ENCODE measurements at places on chromosomes 6 and 20.

- DNase-seq, result no peak
Measured at GRCh38 chr6:19214231-19214630, 622.9 kb upstream of the ID4 start.

GRCh38 chr6:16822975-16823717, 61.9 kb upstream of the ATXN1 start:
- no peak for DNase-seq

DNA sequence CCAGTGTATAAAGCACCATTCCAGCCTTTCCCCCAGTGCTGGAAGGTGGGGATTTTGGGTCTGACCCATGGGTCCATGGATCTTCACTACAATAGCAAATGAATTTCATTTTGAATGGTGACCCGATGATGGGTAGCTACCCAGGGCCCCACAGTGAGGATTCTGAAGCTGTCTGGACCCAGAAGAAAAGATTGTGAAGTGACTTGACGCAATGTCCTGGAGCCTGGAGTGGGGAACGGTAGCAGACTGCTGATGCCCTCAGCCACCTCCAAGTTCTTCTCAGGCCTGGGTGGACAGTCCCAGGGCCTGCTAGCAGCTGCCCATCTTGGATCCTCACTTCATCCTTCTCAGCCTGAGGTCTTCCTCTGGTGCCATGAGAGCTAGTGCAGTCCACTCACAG, 23.4 kb upstream of the SLC32A1 start:
- no peak for DNase-seq

GRCh38 chr6:32415521-32416019, 8.6 kb upstream of the BTNL2 start:
- peak; percentile 71 for DNase-seq

DNA sequence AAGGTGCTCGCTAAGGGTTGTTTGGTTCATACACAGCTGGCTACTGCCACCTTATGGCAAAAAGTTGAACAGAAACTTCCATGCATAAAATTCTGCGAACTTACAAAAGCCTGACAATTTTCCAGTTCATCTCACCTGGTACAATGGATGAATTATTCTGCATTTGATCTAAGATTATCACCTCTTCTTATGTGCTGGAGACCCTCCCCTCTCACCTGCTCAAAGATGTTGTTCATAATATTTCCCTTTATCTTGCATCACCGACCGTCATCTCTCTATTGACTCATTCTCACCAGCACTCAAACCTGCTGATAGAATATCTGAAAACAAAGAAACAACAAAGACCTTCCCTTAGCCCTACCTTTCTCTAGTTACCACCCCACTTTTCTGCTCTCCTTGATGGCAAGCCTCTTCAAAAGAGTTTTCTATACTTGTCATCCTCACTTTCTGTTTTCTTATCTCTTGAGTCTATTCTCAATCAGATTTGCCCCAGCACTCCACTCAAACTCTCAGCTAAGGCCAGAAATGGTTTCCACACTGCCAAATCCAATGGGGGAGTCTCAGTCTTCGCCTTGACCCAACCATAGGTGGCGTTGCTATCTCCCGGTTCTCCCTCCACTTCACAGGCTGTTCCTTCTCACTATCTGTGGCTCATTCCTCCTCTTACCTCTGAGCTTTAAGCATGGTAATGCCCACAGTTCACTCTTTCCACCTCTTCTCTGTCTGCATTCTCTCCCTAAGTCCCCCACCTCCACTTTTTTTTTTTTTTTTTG, 25.8 kb downstream of the SNRNP48 start:
- peak; percentile 52 for DNase-seq

DNA sequence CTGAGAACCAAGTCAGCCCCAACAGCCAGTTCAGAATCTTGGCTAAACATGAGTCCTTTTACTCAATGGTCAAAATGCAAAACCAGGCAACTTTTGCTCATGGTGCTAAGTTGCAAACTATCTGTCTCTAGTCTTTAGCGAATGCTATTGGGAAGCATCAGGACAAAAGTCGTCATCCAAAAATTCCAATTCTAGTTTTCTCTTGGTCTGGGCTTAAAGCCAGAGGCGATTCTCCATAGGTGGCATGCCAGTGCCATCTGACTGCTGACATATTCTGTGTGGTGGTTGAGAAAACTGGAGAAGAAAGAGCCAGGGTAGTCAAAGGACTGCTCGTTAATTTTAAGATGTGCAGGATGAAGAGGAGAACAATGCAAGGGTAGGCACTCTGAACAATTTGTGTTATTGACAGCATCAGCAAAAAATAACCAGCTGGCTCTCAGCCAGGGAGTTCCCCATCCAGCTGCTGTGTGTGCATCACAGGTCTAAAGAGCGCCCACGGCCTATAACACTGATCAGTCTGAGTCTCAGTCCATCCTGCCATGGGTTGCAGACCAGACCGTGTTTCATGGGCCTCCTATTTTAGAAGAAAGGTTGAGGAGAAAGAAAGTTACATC, 313.6 kb downstream of the ALDH8A1 start:
- peak; percentile 96 for DNase-seq

GRCh38 chr6:11525468-11526155, 11.9 kb upstream of the TMEM170B start:
- no peak for DNase-seq

- no peak for DNase-seq
Measured at GRCh38 chr6:6390849-6391602, 70.6 kb upstream of the F13A1 start.

GRCh38 chr20:35093267-35093884, 769 bp upstream of the TRPC4AP start:
- no peak for DNase-seq

- DNase-seq, result no peak
Measured at GRCh38 chr6:144033816-144034735, 26.0 kb upstream of the PLAGL1 start.

GRCh38 chr6:63807056-63807455, 171.5 kb downstream of the PHF3 start:
- no peak for DNase-seq

GRCh38 chr6:145600299-145600698, 135.0 kb downstream of the EPM2A start:
- no peak for DNase-seq

- DNase-seq, result no peak
Measured at GRCh38 chr6:143821359-143821758, 21.8 kb upstream of the LTV1 start.

DNA sequence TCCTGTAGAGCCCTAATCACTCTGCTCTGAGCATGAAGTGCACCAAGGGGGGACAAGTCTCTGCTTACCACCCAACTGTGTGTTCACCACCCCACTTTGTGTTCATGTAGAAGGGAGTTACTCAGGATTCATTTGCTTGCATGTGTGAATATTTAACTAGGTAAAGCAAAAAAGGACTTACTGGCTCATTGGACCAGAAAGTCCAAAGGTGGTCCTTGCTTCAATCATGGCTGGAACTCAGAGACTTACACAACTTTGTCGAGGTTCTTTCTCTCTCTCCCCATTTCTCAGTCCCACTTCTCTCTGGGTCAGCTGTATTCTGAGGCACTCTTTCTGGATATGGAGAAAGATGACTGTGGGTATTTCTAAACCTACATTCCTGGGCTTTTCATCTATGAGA, 4.0 kb downstream of the TMEM200A start:
- DNase-seq, result no peak

DNA sequence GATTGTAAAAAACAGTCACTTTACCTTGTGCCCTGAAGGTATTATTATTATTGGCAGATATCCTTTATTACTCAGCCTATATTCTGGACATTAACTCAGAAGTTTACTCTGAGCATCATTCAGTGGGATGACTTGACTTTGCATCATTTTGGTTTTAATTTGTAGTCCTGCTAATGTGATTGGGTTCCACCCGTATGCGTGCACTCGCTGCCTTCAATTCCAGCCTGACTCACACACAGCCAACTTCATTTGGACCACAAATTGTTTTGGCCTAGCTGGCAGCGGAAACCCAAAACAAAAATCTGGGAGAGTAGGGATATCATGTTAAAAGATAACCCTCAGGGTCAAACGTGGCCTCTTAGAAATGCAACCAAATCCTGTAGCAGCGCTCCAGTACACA, 704.4 kb upstream of the SLC35B3 start:
- no peak for DNase-seq

GRCh38 chr6:154249499-154250298, 106.9 kb downstream of the IPCEF1 start:
- DNase-seq, result peak; percentile 64

DNA sequence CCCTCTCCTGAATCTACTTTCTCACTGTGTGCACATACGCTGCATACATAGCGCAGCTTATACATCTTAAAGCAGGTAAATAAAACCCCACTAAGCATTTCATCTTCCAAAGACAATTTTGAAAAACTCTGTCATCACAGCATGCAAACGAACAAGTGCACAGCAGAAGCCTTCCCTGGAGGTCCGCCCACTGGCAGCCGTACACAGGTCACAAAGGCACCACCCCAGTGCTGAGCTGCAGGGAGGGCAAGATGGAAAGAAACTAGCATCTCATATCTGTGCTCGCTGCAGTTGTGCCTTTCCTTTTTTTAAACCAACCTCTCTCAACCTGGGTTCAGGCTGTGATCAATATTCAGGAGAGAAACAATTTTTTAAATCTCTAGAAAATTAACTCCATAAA, 73.3 kb downstream of the HUS1B start:
- DNase-seq, result no peak

DNA sequence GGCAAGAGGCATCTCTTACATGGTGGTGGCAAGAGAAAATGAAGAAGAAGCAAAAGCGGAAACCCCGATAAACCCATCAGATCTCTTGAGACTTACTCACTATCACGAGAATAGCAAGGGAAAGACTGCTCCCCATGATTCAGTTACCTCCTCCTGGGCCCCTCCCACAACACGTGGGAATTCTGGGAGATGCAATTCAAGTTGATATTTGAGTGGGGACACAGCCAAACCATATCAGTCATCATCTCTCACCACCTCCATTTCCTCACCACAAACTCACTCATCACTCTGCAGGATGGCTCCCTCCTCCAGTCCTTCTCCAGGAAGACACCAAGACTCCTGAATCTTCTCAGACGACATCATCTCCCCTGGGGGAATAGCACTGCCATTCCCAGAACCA, 25.8 kb upstream of the SLC16A10 start:
- DNase-seq, result no peak

GRCh38 chr6:13009461-13009860, 292.9 kb downstream of the PHACTR1 start:
- no peak for DNase-seq

DNA sequence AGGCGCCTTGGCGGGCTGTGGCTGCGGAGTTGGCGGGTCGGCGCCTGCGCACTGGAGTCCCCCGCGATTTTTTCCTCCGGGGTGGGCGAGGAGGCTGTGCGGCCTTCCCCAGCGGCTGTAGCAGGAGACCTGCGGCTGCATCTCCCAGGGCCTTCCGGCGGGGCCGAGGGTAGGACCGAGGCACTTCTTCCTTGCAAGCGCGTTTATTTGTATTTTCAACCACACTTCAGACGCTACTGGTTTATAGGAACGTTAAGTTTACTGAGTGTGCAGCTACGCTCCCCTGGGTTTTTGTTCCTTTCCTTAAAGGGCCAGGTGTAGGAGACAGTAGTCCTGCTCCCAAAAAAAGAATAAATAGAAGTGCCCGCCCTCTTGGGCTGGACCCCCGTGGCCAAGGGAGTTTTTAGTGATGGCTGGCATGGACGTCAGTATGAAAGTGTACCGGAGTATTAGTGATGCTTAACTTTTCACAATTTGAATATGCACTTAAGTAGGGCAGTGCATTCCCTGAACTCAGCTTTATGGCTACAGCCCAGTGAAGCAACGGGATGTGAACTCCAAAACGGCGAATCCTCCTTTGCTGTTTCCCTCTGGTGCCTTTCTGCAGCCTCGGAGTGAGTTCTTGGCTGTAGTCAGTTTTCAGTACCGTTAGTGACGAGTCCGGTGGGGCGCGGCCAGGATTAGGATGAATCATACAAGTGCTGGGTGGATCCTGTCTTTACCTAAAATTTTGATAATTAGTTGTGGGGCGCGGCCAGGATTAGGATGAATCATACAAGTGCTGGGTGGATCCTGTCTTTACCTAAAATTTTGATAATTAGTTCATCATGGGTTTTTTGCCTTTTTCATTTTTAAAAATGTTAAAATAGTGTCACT, 1.0 kb upstream of the FBXO5 start:
- DNase-seq, result peak; percentile 92

DNA sequence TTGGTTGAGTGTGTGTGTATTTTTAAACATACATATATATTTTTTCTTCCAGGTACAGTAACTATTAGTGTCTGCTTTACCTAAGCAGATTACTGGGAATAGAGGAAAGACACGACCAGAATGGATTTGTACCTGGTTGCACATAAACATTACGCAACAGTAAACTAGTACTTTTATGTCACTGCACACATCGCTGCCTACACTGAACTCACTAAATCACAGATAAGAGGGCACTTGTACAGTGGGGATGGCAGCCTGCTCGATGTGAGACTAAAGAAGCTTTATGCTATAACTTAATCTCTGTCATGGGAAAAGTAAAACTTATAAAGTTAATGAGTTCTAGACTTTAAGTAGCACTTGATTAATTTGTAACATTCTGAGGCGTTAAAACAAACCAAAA, 89.5 kb upstream of the SIM1 start:
- DNase-seq, result no peak

- DNase-seq, result no peak
Measured at GRCh38 chr6:40369891-40370290, 217.3 kb downstream of the LRFN2 start.

DNA sequence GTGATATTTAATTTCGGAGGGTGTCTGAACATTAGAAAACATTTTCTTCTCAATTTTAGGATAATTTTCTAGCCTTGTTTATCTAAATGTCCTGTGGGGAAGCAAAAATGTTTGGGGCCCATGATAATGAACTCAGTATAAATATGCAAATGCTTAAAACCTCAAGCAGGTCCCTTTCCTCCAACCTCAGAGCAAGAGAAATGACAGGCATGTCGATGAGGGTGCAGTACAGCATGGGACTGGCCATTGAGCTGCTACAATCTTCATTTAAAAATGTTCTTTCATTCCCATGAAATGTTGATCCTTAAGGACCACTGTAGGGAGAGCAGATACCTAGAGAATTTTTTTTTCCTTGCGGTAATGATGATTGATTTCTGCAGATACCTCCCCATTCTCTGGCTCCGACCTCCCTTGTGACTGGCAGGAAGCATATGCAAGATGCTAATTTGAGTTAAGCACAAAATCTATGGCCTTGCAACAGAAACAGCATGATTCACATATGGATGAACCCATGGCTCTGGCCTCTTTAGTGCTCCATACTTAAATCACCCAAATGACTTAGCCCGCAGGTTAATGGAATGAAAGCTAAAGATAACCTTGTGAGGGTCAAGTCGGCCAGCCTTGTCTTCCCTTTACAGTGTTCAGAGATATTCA, 243.3 kb downstream of the SOX4 start:
- no peak for DNase-seq

All from MM.1S (cell line).